ENCODE measurements at places on chromosomes 2 and 18. TPM values are rescaled to one million over a fixed set of nuclear protein-coding genes. Genes with fewer than 3 reads are reported as not detected.

DNA sequence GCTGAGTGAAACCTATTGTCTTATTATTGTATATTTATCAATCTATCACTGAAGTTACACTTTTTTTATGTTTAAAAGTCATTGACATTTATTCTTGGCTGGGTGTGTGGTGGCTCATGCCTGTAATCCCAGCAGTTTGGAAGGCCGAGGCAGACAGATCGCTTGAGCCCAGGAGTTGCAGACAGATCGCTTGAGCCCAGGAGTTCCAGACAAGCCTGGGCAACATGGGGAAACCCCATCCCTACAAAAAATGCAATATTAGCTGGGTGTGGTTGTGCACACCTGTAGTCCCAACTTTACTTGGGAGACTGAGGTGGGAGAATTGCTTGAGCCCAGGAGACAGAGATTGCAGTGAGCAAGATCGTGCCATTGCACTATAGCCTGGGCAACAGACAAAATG, 97.8 kb downstream of the EPC2 start:
- no peaks in the 10 kb centered on the region for H3K27me3 ChIP-seq
- no peak overlapping the region for H3K4me3 ChIP-seq

- peaks cover 54% of the 10 kb centered on the region for H3K27me3 ChIP-seq
- no peaks in the 10 kb centered on the region for H3K36me3 ChIP-seq
- no peak overlapping the region for H3K4me3 ChIP-seq
- no peak for DNase-seq
- no peaks in the 10 kb centered on the region for H3K4me1 ChIP-seq
- no peak overlapping the region for H3K27ac ChIP-seq
Observed at GRCh38 chr18:79533591-79533990, 137.9 kb downstream of the NFATC1 start.

Gene STRN
- total RNA-seq, result 25.7 TPM

Gene POTEJ
- not detected for total RNA-seq

Gene UGT1A4
- total RNA-seq, result not detected

Measured in mesothelial cell of epicardium (in vitro differentiated cells).